ENCODE measurements at places on chromosomes 16 and 17. TPM values are rescaled to one million over a fixed set of nuclear protein-coding genes. Genes with fewer than 3 reads are reported as not detected.

DNA sequence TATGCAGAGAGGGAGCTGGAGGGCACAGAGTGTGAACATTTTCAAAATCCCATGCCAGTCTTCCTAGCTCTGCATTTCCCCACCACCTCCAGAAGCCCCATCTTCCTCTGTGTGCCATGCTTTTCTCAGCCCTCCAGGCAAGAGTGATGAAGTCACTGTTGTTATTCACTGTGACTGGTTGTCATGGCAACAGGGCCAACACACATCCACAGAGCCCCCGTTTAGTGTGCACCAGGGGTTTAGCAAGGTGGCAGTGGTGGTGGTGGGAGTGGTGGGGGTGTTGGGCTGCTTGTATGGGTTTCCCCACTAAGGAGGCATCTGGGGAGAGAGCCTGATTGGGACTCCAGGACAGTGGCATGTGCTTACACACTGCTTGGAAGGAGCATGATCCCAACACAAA, 309.9 kb upstream of the ASIC2 start:
- no peak overlapping the region for H3K4me3 ChIP-seq
- H3K4me1 ChIP-seq = no peaks in the 10 kb centered on the region
- H3K36me3 ChIP-seq = no peaks in the 10 kb centered on the region
- no peak overlapping the region for H3K27ac ChIP-seq
- DNase-seq = no peak

Gene G6PC1
- total RNA-seq = not detected

Gene OR4D1
- total RNA-seq = not detected

Gene KRT33A
- total RNA-seq = not detected

GRCh38 chr17:8275421-8276290, 12.8 kb upstream of the RANGRF start:
- H3K4me1 ChIP-seq = no peaks in the 10 kb centered on the region
- no peaks in the 10 kb centered on the region for H3K27me3 ChIP-seq
- H3K4me3 ChIP-seq = no peak overlapping the region
- H3K36me3 ChIP-seq = no peaks in the 10 kb centered on the region

Gene ZFP1
- total RNA-seq = 11.4 TPM

GRCh38 chr16:66603537-66604375, 748 bp upstream of the CMTM3 start:
- peak overlapping the region; percentile 74 for H3K4me3 ChIP-seq
- H3K4me1 ChIP-seq = peaks cover 23% of the 10 kb centered on the region
- no peaks in the 10 kb centered on the region for H3K27me3 ChIP-seq
- peak overlapping the region; percentile 62 for H3K27ac ChIP-seq

Gene ADGRG3
- total RNA-seq = not detected

DNA sequence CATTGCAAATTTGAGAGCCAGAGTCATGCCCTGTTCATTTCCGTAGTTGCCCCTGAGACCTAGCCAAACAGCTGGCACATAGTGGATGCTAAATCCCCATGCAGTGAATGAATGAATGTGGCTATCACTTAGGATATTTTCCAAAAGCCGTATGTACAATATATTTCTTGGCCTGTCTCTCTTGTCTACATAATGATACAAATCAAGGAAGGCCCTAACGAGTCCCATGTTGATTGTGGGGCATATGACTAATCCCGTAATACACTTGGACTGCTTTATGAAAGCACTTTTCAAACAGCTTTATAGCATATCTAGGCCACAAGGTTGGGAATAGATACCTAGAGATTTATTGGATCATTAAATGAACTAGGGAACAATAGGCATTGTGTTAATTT, 478.0 kb downstream of the SLC39A11 start:
- no peak for DNase-seq
- H3K4me1 ChIP-seq = peaks cover 50% of the 10 kb centered on the region
- no peaks in the 10 kb centered on the region for H3K27me3 ChIP-seq
- 0 out of 2 replicates have a peak, but pooled peaks cover 2% of the 10 kb centered on the region for H3K36me3 ChIP-seq
- H3K4me3 ChIP-seq = no peak overlapping the region

DNA sequence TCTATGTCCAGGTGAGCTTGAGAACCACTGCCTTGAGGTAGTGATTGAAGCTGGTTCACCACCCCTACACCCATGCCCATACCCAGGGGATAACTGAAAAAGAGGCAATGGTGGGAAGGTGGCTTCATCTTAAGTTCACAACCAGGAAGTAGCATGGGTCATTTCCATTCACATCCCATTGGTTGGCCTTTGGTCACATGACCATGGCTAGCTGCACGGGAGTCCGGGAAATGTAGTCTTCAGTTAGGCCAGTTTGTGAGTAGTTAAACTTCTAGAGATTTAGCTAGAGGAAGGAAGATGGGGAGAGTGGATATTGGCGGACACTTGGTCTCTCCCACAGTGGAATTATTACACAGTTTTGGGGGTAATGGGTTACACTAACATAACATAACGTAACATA, 92.9 kb downstream of the RGS9 start:
- no peak for DNase-seq
- no peaks in the 10 kb centered on the region for H3K36me3 ChIP-seq
- no peaks in the 10 kb centered on the region for H3K27me3 ChIP-seq
- no peak overlapping the region for H3K4me3 ChIP-seq
- peaks cover 15% of the 10 kb centered on the region for H3K4me1 ChIP-seq
- H3K27ac ChIP-seq = peak overlapping the region; percentile 60

DNA sequence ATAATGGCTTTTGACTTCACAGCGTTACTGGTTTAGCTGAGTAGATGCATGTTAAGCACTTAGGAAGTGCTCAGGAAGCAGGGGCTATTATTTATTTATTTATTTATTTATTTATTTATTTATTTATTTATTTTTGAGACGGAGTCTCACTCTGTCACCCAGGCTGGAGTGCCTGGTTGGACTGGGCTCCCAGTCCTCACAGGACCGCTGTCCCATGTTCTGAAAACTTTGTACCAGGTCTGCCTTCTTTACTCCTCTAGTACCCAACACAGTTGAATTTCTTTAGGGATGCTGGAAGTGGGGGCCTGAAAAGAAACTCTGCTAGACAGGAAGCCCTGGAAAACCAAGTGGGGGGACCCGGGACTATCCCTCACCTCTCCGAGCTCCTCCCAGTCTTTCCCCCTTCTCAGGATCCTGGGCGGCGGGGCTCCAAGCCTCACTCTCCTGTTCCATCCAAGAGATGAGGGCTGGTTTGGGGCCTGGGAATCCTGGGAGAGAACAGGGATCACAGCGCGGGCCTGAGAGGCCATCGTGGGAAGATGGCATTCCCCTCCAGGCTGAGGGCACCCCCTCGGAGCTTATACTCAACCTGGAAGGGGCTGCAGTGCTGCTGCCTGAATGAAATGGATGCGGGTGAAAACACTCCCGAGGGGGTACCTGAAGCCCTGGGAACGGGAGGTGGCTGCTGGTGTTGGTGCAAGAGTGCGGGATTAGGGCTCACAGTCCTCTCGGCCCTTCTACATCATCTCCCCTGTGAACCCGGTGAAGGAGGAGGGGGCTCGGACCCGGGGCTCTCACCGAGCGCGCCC, 674 bp downstream of the ZNF688 start:
- DNase-seq = no peak
- no peaks in the 10 kb centered on the region for H3K36me3 ChIP-seq
- peak overlapping the region; percentile 77 for H3K4me3 ChIP-seq
- no peaks in the 10 kb centered on the region for H3K4me1 ChIP-seq

DNA sequence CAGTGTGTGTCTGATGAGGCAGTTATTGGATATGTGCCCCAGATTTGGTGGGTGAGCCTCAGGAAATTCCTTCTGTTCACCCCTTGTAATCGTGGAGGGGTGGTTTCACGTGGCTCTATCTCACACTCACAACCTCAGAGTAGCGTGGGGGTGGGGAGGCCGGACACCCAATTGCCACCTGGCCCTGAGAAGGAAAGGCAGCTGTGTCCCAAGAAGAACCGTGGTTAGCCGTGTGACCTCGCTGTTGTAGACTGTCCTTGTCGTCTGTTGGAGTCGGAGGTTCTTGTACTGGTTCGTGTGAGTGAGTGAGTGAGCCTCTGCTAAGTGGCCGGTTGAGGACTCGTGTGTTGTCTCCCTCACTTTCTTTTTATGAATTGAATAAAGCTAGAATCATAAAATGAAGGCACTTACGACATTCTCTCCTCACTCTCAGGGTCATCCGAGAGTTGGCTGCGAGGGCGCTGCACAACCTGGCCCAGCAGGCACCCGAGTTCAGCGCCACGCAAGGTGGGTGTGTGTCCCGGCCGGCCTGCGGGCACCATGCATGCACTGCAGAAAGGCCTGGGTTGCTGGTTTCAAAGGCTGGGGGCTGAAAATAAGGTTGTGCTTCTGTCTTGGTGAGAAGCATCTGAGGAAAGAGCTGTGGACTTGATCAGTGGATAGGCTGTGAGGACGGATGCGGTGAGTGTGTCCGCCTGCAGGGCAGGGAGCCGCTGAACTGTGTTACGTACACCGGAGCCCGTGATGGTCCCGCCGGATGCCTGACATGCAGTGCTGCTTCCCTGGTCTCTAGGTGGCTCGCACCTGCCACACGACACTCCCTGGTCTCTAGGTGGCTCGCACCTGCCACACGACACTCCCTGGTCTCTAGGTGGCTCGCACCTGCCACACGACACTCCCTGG, 63.4 kb upstream of the ZNF750 start:
- no peak overlapping the region for H3K4me3 ChIP-seq
- no peak overlapping the region for H3K27ac ChIP-seq
- no peaks in the 10 kb centered on the region for H3K27me3 ChIP-seq
- no peak for DNase-seq

DNA sequence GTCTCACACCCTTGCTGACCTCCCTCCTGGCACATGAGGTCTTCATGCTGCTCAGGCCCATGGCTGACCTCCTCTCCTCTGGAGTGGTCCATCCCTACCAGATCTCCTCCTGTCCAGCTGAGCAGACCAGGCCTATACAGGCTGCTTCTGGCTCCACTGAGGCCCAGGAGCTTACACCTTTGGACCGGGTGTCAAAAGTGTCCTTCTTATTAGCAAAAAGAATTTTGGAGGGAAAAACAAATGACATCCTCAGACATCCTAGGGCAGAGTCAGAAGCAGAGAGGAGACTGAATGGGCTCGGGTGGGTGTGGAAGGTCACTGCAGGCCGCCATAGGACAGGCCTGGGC, 38.1 kb downstream of the WSB1 start:
- peak overlapping the region; percentile 93 for H3K27ac ChIP-seq
- DNase-seq = no peak
- no peak overlapping the region for H3K4me3 ChIP-seq

DNA sequence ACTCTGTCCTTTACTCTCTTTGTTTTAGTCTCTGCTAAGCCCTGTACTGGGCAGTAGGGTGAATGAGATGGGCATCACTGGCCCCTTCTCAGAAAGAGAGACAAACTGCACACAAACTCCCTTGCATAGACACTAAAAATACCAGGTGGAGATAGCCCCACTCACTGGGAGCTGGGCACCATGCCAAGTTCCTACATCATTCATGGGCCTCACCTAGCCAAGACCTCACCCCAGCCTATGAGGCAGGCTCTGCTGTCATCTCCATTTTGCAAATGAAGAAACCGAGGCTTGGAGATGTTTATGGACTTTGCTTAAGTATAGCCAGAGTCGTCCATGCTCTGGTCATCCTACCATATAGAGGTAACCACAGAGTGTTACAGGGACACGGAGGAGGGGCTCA, 499.8 kb upstream of the CDH11 start:
- no peaks in the 10 kb centered on the region for H3K36me3 ChIP-seq
- no peaks in the 10 kb centered on the region for H3K4me1 ChIP-seq
- no peak overlapping the region for H3K4me3 ChIP-seq
- DNase-seq = no peak

GRCh38 chr17:13541032-13541480, 60.7 kb downstream of the HS3ST3A1 start:
- no peaks in the 10 kb centered on the region for H3K27me3 ChIP-seq
- no peaks in the 10 kb centered on the region for H3K4me1 ChIP-seq
- no peak overlapping the region for H3K27ac ChIP-seq
- no peak overlapping the region for H3K4me3 ChIP-seq
- no peaks in the 10 kb centered on the region for H3K36me3 ChIP-seq

Gene TBC1D3E
- not detected for total RNA-seq

GRCh38 chr17:34146440-34147043, 108.5 kb upstream of the CCL2 start:
- H3K27ac ChIP-seq = no peak overlapping the region
- H3K4me1 ChIP-seq = no peaks in the 10 kb centered on the region
- no peak overlapping the region for H3K4me3 ChIP-seq
- no peaks in the 10 kb centered on the region for H3K27me3 ChIP-seq

DNA sequence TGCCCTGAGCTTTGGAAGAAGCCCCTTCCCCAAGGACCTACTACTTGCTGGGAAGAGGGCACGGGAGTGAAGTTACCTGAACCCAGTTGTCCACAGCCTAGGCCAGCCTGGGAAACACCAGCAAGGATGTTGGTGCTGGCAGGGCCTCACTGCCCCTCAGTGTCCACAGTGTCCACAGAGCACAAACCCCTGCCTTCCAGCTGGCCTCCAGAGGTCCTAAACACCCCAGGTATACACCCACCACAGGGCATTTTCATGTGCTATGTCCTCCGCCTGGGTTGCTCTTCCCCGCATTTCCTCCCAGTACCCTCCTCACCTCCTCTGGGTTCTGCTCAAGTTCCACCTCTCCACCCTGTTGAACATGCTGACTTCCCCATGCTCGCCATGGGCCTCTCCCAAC, 4.2 kb upstream of the PEMT start:
- no peaks in the 10 kb centered on the region for H3K36me3 ChIP-seq
- H3K27ac ChIP-seq = no peak overlapping the region
- no peaks in the 10 kb centered on the region for H3K27me3 ChIP-seq
- no peak for DNase-seq
- peaks cover 14% of the 10 kb centered on the region for H3K4me1 ChIP-seq
- H3K4me3 ChIP-seq = no peak overlapping the region

Gene ALOX15B
- not detected for total RNA-seq

Gene KRT39
- not detected for total RNA-seq

- no peak overlapping the region for H3K27ac ChIP-seq
- no peaks in the 10 kb centered on the region for H3K27me3 ChIP-seq
- no peaks in the 10 kb centered on the region for H3K4me1 ChIP-seq
- H3K4me3 ChIP-seq = no peak overlapping the region
- no peak for DNase-seq
These were observed 251.9 kb downstream of the IRX3 start for GRCh38 chr16:54034684-54035083.

DNA sequence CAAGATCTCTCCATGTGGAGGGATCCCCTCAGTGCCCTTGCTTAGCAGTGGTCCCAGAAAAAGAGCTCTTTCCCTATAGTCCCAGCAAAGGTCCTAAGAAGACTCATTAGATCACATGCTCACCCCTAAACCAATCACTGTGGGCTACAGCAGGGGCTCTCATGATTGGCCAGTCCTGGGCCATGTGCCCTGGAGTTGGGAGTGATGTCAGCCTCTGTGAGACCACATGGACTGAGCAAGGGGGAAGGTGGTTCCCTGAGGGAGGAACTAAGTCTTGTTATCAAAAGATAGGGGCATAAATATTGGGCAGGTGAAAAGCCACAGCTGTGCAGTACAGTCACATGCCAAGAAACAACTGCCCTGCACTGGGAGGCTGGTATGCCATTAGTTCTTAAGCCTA, 51.3 kb downstream of the SCNN1B start:
- no peak for DNase-seq
- no peak overlapping the region for H3K27ac ChIP-seq
- H3K4me1 ChIP-seq = no peaks in the 10 kb centered on the region
- H3K27me3 ChIP-seq = no peaks in the 10 kb centered on the region
- H3K4me3 ChIP-seq = no peak overlapping the region

GRCh38 chr16:48608452-48608851, 1.5 kb downstream of the N4BP1 start:
- H3K36me3 ChIP-seq = no peaks in the 10 kb centered on the region
- DNase-seq = no peak
- H3K4me3 ChIP-seq = peak overlapping the region; percentile 95
- H3K4me1 ChIP-seq = peaks cover 53% of the 10 kb centered on the region

Gene C17orf67
- 4.6 TPM for total RNA-seq
